Colonic mucosa (tissue), 4 donors: ENCODE measurements at places on chromosomes 3 and 15. TPM values are rescaled to one million over a fixed set of nuclear protein-coding genes. Genes with fewer than 3 reads are reported as not detected.

GRCh38 chr3:152257563-152258035 lies 11.1 kb upstream of the MBNL1 start:
- DNase-seq, result no peak

DNA sequence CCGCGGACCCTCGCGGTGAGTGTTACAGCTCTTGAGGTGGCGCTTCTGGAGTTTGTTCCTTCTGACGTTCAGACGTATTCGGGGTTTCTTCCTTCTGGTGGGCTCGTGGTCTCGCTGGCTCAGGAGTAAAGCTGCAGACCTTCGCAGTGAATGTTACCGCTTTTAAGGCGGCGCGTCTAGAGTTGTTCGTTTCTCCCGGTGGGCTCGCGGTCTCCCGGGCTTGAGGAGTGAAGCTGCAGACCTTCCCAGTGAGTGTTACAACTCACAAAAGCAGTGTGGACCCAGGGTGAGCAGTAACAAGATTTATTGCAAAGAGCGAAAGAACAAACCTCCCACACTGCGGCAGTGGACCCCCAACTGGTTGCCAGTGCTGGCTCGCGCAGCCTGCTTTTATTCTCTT lies 177.1 kb downstream of the UACA start:
- no peak for DNase-seq

The PLAAT1 gene
- not detected for total RNA-seq

GRCh38 chr15:36263666-36264065 lies 315.8 kb upstream of the CDIN1 start:
- no peak for DNase-seq

The SLCO2A1 gene
- 26.3 TPM for total RNA-seq
